WTC11 (cell line): ENCODE measurements at places on chromosomes 13 and 19.

DNA sequence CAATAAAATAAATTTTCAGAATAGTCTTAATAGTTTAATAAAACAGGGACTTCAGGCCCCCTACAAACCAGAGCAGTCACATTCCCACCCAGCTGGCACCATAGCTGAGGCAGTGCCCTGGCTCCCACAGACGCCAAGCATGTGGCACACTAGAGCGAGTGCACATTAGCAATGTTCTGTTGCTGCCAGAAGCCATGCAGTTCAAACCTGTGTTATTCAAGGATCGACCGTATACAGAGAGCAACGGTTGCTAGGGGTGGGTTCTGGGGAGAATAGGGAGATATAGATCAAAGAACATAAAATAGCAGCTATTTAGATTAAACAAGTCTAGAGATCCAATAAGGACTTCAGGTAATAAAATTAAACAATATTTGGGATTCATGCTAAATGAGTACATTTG, 419.3 kb upstream of the KLHL1 start:
- no peak for DNase-seq

- DNase-seq, result no peak
Observed at GRCh38 chr13:30797847-30798535, 62.6 kb downstream of the ALOX5AP start.

DNA sequence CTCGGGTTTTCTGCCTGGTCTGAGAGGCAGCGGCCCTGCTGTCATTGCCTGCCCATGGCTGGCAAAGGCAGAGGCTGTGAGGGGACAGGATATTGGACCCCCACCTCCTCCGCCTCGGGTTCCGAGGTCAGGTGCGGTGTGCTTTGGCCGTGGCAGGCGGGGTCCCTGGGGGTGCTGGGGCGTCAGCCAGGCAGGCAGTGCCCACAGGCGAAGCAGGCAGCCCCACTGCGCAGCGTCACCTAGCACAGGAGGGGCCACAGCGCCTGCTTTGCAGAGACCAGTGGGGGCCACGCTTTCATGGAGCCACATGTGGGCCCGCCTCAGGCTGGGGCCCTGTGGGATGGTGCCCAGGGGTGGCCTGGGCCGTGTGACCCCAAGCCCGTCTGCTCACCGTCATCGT, 96.0 kb downstream of the KDM4B start:
- DNase-seq, result no peak

DNA sequence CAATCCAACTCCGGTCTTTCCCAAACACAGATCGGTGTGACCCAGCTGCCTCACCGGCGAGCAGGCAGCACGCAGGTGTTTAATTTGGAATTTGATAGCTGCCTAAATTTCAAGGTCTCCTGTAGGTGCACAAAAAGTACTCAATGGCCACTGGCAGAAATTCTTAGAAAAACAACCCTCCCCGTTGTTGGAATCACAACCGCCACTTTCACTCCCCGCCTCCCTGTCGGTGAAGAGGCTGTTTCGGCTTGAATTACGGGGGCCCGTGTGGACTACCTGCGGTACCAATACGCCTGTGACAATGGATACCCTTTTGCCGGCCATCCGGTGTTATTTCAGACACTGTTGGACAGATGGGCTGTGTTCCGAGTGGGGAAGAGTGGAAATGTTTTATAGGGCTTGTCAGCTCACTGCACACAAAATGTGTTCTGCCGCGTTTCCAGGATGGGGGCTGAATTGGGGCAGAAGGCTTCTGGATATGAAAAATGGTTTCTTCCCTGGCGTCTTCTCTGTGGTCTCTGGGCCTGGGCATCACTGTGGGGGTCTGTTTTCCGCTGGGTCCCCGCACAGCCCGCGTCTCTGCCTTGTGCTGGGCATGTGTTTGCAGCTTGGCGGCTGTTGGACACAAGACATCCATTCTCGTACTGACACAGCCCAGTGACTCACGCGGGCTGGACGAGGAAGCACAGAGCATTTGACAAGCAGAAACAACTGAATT, 45.4 kb downstream of the ZIC5 start:
- DNase-seq, result no peak

DNA sequence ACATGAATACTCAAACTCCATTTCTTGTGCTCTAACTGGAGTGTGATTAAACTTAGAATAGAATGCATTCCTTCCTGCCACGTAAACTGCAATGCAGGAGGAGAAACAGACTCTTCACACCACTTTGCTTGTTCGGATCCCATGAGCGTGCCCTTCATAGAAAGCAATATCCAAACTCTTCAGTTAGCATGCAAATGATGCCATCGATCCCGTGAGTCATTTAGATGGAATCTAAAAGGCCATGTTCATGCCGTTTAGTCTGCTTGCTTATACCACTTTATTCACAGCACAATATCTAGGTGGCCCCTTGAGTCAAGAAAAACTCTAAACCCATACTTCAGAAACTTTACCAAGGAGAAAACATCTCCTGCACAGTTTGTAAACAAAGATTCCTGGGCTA, 225.8 kb downstream of the OXGR1 start:
- DNase-seq, result no peak

GRCh38 chr13:56317841-56318240, 822.9 kb upstream of the PRR20A start:
- DNase-seq, result no peak

GRCh38 chr19:40005691-40006272, 8.9 kb downstream of the ZNF546 start:
- no peak for DNase-seq

GRCh38 chr19:33296488-33296971, 5.8 kb downstream of the CEBPA start:
- no peak for DNase-seq

DNA sequence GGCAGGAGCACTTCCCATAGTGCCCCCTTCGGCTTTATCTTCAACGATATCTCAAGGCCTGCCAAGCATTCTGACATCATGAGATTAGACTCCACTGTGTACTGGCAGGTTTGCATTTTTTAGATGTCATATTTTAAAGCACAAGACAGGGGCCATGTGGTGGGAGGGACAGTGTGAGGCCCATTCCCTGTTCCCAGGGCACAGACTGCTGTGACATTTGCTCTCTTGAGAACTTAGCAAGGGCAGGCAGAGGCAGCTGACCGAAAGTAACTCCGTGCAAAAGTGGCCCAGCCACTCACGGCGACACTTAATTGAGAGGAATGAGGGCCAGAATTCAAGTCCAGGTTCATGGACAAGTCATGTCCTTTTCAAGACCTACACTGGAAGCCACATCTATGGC, 201.8 kb downstream of the COL4A1 start:
- DNase-seq, result no peak

- no peak for DNase-seq
Observed at GRCh38 chr13:80473695-80474094, 132.8 kb upstream of the SPRY2 start.

DNA sequence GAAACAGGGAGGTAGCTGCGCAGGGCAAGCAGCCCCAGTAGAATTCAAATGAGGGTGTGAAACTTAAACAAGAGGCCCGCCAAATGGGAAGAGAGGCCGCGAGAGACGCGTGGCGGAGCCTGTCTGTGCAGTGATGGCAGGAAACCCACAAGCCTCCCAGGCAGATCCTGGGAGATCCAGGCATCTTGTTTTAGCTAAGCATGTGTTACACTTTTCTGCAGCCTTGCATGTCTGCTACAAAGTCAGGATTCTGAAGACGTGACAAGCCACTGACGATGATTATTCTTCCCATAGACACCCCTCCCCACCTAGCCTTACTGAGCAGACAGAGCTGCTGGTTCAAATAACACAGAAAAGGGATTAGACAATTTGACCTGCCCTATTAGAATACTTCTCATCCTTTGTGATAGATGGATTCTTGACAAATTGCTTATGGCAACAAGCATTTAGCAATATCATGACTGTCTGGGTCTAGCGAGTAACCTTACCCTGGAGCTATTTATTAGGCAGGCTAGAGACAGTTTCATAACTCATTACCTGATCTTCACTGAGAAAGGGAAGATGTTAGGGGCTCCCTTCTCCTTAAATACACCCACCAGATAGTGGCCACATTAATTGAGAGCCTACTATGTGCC, 185.2 kb upstream of the IRS2 start:
- no peak for DNase-seq

DNA sequence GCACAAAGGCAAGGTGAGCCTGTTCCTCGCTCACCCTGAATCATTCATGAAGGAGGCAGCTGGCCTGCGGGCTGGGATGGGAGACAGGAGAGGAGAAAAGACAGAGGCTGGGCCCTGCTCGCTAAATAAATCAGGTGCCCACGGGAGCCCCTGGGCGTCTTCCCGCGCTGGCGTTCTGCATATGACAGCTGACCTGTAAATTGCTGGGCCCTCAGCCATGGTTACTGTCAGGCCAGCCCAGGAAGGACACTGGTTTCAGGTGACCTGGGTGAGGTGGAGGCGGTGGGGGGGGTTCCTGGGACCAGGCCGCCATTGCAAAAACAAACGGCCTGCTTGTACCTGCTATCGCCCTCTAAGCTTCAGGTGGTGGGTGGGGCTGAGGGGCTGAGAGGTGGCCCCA, 3.4 kb upstream of the PTBP1 start:
- no peak for DNase-seq

DNA sequence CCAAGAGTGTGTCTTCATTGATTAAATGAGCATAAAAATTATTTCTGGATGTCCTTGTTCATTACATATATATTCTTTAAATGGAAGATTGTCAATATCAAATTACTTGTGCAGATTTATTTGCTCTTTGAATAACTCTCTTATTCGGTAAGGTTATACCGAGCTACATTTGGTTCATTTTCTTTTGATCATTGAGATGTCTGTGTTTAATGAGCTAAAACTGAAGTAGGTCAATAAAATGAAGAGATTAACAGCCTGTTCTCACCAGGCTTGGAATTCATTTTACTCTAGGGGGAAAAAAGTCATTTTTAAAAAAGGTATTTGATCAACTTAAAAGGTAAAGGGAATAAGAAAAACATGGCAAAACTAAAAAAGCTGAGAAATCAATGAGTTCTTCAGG, 10.6 kb downstream of the GPC5 start:
- DNase-seq, result no peak

GRCh38 chr13:93254775-93255174, 28.2 kb downstream of the GPC6 start:
- DNase-seq, result no peak

DNA sequence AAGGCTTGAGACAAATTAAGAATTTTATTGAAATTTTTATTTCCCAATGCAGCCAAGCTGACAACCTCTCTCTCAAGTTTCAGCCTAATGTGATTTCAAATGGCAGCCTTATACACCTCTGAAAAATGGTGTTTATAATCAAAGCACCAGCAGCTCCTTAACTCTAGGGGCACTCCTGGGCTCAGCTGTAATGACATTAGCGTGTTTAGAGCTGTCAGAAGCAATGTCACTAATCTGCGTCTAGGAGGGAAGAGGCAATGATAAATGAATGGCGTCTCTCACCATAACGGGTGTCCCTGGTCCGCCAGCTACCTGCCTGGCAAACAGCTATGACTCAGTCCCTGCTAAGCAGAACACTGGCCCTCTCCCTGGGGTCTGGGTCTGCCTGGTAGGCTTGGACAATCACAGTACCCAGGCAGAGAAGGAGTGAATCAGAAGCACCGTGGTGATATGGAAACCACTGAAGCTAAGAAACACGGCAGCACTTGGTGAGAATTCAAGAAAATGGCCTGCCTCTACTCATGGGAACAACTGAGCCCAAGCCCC, 131.8 kb upstream of the VSTM2B start:
- no peak for DNase-seq

- no peak for DNase-seq
Observed at GRCh38 chr13:43933378-43933777, 53.7 kb downstream of the LACC1 start.

- no peak for DNase-seq
Observed at GRCh38 chr19:7795555-7796161, 32.6 kb downstream of the CLEC4M start.

DNA sequence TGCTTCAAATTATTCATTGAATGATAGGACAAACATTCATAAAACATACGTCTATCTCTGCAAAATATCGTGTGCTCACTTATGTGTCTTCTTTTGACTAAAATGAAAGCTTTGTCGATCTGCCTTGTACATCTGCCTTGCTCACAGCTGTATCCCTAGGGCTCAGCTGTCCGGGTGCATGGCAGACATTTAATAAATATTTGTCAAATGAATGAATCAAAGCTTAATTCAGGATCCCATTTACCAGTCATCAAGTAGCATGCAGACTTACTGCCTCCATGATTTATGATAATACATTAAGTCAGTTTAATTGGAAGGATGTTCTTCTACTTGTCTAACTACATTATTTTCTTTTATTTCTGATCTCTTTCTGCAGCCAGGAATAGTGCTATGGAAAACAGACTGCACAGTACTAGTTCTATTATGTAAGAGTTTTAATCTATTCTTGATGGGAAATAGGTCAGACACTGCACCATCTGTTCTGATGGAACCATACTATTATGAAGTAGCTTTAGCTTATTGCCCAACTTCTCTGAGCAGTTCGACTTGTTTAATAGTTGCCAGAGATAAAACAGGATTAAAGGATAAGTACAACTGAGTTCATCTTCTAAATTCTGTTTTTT, 13.2 kb downstream of the SLC46A3 start:
- no peak for DNase-seq

GRCh38 chr19:19752760-19753403, 20.0 kb upstream of the ZNF14 start:
- DNase-seq, result no peak

DNA sequence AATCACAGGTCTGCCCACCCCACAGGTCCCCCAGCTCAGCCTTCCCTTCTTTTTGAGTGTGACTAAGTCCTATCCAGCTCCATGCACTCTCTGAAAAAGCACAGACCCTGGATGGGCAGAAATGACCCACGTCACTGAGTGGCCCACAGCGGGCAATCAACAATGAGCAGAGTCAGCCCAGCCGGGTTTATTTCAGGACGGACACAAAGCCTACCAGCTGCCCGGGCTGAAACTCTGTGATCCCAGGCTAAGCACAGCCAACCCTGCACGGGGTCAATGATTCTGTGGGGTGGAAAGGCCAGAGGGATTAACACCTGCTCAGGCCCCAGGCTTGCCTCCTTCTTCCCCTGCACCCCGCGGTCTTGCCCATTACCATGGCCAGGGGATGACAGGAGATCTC, 8.4 kb downstream of the NAPA start:
- DNase-seq, result no peak

GRCh38 chr19:18607226-18608101, 865 bp upstream of the CRLF1 start:
- DNase-seq, result no peak

DNA sequence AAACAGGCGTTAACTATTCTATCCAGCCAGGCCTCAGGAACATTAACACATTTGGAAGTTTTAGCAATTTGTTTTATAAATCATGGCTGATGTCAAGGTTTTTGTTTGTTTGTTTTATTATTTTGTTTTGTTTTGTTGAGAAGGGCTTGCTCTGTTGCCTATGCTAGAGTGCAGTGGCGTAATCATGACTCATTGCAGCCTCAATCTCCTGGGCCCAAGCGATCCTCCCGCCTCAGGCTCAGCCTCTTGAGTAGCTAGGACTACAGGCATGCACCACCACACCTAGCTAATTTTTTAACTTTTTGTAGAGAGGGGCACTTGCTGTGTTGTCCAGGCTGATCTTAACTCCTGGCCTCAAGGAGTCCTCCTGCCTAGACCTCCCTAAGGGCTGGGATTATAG, 28.3 kb downstream of the NUP58 start:
- DNase-seq, result no peak

DNA sequence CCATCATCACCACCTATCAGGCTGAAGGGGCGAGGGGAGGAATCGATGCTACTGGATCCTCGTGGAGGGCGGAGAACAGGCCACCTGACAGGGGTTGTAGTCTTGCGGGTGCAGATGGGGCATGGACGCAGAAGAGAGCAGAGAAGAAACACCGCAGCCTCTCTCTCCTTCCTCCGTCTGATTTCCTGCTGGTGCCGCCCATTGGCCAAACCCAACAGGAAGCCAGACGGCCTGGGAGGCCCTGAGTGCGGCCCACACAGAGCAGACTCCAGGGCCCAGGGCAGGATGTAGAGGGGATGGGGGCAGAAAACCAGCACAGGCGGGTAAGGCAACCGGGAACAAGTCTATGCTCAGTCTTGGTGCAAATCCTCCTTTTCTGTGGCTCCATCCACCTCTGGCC, 15.4 kb downstream of the CEBPA start:
- no peak for DNase-seq
